ENCODE measurements at places on chromosomes 5 and 9.

DNA sequence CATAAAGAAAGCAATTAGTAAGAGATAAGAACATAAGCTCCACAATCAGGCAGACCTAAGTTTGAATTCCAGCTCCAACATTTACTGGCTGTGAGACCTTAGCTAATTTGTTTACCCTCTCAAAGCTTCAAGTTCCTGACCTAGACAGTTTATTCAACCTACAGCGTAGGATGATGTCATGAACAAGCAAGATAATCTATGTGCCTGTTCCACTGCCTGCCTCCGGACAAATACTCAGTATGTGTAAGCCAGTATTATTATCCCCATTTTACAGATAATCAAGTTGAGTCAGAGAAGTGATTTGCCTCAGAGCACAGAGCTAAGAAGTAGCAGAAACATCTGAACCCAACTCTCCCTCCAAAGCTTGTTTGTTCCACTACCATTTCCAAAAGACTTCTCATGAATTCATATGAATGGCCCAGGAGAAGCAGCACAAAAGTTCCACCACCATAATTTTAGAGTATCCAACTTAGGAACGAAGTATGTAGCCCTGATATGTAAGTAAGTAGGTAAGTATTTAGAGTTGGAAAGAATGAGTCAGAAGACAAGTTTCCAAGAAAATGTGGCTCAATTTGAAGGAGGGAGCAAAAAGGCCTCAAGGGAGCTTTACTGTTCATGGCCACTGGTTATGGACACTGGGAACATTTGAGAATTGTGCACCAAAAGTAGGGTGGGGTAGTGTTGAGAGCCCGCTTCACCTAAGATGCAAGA, 398.2 kb downstream of the NFIB start:
- DNase-seq = no peak

GRCh38 chr5:107766439-107766838, 95.7 kb upstream of the EFNA5 start:
- DNase-seq = no peak

DNA sequence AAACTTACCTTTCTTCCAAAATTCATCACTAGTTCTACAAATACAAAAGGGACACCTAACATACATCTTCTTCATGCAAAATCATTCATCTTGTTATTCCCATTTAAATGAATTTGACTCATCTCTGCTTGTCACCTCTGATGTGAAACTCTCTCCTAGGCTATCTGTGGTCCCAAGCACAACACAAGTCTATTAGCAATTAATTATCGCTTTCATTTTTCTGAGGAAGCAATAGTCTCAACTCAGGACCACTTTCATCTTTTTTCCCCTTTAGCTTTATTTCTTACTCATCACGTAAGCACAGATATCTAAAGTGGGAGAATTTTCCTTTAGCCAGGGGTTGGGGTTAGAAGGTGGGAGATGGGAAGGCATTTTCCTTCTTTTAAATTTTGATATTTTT, 131.9 kb downstream of the ST8SIA4 start:
- no peak for DNase-seq

DNA sequence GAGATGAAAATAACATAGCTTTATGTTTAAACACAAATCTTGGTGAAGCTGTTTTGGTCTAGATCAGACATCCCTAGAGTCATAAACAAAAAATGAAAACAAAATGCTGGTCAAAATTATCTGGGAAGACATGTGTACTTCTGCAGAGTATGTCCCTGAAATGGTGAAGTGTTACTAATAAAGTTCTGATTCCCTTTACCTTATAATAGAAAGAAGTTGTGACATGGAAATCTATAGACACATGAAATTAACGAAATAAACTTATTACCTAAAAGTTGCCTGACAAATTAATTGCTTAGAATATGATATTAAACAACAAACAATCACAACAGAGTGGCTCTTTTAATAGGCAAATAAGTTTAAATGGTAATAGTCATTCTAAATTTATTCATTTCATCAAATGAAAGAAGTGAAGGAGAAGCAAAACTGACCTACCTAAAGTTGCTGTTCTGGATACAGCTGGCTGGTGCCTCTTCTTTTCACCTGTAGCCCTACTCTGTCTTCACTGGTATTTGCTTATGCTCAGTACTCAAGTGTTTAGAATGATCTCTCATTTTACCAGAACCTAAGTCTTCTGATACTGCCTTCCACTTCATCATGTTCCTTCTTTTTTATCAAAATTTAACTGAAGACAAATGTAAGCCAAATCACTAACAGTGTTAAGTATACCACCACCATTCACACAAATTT, 38.8 kb downstream of the FNIP1 start:
- no peak for DNase-seq

GRCh38 chr5:168978015-168978414, 322.9 kb downstream of the SLIT3 start:
- DNase-seq = no peak

DNA sequence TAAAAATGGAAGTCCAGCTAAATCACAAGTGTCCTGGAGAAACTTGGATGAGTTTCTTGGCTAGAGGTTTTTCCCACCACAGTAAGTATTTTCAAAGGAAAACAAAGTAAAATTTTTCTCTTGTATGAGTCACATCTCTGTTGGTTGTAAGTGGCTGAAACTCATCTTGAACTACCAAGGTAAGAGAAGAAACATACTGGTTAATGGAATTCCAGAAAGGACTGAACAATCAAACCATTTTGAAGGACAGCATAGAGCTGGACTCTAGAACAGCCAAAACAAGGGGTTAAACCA, 102.8 kb upstream of the CDKN2B start:
- no peak for DNase-seq

DNA sequence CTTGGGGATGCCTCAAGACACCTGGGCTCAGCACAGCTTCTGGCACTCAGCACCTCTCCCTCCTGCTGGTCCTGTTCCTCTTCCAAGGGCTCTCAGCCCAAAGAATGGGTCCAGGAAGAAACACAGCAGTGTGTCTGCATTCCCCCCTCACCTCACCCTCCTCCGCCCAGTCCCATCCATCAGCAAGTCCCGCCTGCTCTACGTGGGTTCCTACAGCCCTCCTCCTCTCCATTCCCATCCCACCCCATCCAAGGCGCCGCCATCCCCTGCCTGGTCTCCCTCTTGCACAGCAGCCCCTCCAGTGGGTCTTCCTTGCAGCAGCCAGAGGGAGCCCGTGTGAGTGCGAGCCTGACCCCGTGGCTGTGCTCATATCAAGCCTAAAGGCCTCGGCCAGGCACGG, 52.3 kb upstream of the RPL26L1 start:
- no peak for DNase-seq

DNA sequence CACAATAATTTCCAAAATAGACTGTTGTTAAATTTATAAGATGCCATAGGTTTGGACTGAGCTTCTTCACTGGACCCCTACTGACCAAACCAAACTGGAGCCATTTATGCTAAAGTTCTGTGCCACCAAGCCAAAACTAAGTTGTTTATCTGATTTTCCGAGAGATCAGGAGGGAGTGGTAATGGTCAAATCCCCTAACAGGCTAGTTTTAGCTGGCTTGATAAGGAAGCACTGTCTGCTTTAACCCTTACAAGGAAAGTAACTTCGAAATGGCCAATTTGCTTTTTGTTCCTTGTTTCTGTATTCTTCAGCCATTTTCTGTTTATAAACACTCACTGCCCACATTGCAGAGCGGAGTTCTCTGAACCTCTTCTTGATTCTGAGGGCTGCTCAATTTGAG, 246.8 kb upstream of the TUT7 start:
- no peak for DNase-seq
